Activated naive CD4-positive, alpha-beta T cell (primary cell): ENCODE measurements at places on chromosomes 3 and 15.

GRCh38 chr3:61796088-61796680, 234.8 kb downstream of the PTPRG start:
- no peak for DNase-seq

GRCh38 chr15:101010781-101011180, 91.6 kb downstream of the LRRK1 start:
- DNase-seq, result no peak

GRCh38 chr3:155852341-155852740, 1.9 kb downstream of the SLC33A1 start:
- no peak for DNase-seq

DNA sequence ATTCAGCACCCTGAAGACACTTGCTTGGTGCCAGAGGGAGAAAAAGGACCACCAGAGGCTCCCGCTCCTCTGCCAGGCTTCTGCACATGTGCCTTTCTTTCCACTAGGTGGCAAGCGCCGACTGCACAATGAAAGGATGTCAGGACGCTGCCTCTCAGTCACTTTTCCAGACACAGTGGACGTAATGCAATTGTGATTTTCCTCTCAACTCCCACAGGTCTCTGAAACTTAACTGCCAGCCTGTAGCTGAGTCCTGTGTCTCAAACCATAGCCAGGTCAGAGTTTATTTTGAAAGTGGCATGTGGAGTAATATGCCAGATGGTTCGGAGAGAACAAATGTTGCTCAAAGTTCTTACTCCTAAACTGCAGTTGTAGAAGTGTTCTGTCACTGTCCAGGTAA, 162.9 kb downstream of the ITPR1 start:
- no peak for DNase-seq

DNA sequence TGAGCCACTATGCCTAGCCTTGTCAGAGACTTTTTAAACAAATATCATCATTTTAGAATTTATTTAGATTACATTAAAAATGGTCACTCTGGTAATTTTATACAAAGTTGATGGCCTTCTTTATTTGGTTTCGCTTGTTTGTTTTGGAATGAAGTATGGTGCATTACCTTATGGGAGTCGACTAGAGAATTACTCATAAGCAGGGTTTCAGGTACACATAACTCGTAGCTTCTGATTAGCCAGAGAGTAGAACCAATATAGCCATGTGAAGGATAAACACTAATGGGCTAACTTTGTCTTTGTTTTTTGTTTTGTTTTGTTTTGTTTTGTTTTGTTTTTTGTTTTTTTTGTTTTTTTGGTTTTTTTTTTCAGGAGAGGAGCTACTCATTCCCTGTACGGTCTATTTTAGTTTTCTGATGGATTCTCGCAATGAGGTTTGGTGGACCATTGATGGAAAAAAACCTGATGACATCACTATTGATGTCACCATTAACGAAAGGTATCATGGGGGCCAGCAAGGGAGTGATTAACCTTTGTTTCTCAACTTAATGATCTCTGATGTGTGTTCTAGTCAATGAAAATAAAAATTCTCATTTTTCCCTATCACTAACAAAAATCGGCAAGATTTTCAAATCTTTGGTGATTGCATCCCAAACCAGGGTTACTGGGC, 113.2 kb downstream of the IL1RAP start:
- no peak for DNase-seq

GRCh38 chr3:158789592-158789991, 12.3 kb upstream of the MFSD1 start:
- no peak for DNase-seq

DNA sequence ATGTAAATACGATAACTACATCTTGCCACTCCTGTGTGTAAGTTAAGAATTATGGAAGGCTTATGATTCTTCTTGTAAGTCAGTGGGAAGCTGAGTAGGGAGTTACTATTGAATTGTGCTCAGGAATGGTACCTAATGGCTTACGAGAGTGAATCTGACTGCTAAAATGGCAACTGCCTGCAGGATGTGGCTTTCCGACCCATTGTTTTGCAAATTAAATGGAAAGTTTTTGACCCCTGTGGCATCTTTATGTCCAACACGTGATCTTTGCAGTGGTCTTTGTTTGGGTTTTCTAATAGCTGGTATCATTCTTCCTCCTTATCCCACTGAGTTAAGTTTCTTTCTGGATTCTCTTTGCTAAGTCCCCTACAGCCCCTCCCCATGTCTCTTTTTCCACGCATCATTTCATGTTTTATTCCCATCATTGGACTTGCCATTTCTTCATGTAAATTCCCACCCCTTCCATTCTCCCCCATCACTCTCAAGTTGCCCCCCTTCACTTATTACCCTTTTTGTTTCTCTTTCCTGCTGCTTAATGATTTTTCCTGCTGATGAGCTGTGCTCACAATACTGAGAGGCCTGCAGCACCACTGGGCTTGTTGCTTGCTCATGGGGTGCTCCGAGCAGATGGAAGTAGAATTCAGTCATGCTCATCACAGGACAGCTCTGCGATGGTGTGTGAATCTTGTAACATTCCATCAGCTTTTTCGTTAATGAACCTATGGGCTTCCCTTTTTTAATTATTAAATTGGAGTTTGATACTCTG, 428.2 kb upstream of the IL12A start:
- DNase-seq, result no peak

GRCh38 chr3:165852191-165852590, 15.0 kb upstream of the BCHE start:
- DNase-seq, result no peak

GRCh38 chr3:127100459-127101410, 92.2 kb upstream of the PRR23E start:
- no peak for DNase-seq

DNA sequence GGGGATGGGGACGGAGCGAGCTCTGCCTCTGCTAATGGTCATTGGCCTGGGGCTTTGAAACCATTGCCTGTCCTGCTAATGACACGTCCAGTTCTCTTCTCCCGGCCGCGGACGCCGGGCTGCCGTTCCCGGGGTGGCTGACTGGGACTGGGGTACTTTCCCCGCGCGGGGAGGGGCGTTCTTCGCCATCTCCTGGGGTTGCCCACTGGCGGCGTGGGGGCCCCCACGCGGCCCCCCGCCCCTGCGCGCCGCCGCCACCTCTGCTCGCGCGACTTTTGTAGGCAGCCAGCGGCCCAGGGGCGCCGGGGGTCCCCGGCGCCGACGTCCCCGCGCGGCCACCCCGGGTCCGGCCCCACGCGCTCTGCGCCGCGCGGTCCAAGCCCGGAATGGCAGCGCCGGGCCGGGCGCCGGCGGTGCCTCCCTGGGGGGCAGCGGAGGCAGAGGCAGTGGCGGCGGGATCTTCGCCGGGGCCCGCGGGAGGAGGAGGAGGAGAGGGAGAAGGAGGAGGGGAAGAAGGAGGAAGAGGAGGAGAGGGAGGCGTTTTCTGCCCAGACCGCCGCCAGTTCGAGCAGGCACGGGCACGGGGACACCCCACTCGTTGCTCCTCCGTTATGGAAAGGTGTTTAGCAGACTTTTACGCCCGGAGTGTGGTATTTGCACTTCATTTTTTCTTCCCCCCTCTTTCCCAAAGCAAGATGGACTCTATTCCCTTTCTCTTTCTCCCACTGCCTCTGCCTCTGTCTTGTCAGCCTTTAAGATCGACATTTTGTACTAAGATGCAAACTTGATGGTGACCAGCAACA, 2.3 kb downstream of the BBX start:
- DNase-seq, result peak; percentile 15

GRCh38 chr3:122930063-122930997, 97.2 kb downstream of the SEMA5B start:
- no peak for DNase-seq
